NCI-H2081 treated with DMSO at 0.1 percent for 48 hours (cell line): ENCODE measurements at places on chromosomes 11 and 22.
A peak's percentile ranks its signal among the peaks of the same experiment; 100 is the strongest.

DNA sequence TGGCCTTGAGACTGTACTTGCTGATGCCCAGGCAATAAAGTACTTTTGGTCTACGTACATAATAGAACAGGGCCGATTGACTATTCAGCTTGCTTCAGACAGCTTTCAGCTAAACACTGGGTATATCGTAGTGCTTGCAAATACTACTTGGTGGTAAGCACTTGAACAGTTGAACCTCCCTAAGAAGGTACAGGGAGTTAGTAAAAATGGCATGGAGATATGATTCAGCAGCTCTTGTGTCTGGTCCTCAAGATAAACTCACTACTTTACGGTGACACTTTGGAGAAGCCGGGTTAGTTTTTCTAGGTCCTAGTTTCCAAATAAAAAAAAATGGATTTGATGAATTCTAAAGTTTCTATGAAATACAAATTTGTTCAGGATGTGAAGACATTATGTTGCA is 7.3 kb downstream of the CCDC117 start:
- no peak for DNase-seq

DNA sequence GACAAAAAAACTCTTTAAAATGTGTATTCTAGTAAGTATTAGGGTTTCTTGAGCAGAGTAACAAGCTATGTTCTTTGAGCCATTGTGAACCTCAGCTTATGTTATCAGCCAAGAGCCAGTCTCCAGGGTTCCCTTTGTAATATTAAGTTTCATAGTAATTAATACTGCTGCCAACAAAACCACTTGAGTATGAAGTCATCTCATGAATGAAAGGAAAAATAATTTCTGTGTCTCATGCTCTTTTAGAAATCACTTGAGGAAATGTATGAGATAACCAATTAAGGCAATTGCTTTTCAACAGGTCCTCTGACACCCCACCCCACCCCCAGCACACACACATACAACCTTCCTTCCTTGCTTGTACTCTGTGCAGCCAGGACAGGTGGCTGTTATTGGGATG is 59.9 kb downstream of the BBOX1 start:
- no peak for DNase-seq

DNA sequence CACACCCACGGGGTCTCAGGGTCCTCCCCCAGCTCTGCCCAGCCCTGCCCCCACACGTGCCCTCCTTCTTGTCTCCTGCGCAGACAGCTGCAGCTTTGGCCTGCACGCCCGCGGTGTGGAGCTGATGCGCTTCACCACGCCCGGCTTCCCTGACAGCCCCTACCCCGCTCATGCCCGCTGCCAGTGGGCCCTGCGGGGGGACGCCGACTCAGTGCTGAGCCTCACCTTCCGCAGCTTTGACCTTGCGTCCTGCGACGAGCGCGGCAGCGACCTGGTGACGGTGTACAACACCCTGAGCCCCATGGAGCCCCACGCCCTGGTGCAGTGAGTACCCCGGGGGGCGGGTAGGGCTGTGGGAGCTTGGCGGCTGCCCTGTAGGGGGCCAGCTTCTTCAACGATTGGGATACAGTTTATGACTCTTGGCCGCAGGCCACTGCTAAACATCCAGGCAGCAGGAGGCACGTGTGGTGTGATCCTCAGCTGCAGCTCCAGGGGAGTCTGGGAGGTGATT is 30.8 kb downstream of the ST14 start:
- no peak for DNase-seq

GRCh38 chr11:75597636-75598035 is 35.6 kb downstream of the SERPINH1 start:
- no peak for DNase-seq

DNA sequence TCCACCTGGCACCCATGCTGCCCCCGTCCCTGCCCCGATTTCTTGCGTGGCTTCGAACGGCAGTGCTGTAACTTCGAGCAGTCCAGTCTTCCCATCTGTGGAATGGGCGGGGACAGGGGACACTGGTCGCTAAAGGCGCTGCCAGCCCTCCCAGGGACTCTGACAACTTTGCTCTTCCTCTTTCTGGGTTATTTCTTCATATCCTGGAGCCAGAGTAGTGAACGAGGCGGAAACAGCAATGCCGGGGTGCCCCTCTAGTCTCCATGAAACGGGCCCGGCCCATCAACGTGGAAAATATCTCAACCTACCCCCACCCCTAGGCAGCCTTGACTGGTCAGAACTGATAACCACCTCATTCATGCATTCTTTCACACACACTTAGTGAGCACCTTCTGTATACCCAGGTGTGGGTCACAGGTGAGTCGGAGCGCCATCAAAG is 42.8 kb downstream of the TRIOBP start:
- no peak for DNase-seq

GRCh38 chr22:25167082-25167481 is 32.6 kb upstream of the CRYBB3 start:
- no peak for DNase-seq

- DNase-seq, result no peak
Observed at GRCh38 chr11:67278135-67278938, 10.8 kb upstream of the ANKRD13D start.

DNA sequence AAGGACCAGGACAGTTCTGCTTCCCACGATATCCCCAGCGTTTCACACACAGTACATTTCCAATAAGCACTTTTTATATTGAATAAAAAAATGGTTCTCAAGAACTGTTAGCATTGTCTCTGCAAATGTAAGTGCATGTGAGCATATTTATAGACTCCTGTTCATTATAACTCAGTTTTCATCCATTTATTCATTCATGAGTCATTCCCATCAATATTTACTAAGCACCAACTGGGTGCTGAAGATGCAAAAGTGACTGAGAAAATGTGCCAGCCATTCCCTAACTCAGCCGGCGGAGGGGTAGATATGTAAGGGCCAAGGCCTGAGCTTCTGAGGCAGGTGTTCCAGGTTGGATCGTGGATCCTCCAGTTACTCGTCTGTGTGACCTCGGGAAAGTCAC is 64.8 kb downstream of the CACNG2 start:
- no peak for DNase-seq

DNA sequence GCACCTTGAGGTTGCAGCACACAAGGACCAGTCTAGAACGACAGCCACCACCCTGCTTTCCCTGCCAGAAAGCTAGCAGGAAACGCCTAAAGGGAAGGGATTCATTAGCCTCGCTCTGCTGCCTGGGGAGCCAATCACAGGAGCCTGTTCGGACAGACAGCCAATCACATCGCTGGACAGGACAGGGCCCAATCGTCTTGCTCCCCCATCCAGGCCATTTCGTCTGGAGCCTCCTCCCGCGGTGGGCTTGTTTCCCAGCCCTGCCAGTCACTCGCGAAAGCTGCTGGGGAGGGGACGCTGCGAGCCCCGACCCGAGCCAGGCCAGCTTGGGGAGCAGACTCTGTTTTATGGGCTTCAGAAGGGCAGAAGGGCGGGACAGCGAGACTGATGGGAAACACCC is 79.8 kb upstream of the NCAM1 start:
- peak; percentile 94 for DNase-seq

DNA sequence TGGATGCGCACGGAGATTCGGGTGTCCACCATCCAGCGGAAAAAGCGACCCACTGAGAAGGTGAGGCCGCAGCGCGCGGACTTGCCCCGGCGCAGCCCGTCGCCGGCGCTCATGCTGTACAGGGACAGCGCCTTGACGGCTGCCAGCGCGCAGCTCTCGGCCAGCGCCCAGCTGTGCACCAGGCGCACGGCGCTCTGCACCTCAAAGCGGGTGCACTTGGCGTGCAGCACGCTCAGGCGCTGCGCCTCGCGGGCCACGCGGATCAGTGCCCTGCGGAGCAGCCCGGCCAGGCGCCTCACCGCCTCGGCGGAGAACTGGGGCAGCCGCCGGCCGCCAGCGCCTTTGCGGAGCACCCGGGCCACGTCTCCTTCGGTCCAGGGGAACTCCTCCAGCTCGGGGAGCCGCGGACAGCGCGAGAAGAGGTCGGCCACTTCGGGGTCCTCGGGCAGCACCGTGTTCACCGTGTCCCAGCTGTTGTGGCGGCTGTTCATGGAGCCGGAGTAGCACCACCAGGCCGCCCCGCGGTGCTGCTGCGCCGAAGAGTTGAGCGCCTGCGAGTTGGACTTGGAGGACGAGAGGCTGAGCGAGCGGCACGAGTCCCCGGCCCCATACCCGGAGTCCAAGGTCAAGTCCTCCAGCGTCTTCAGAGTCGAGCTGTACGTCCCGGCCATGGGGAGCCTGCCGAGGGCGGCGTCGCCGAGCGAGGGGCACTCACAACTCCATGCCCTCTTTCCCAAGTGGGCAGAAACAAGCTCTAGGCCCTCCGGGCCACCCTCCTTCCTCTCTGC is 703 bp downstream of the ABTB2 start:
- no peak for DNase-seq

- no peak for DNase-seq
Observed at GRCh38 chr22:20957683-20958431, 9.2 kb upstream of the AIFM3 start.

DNA sequence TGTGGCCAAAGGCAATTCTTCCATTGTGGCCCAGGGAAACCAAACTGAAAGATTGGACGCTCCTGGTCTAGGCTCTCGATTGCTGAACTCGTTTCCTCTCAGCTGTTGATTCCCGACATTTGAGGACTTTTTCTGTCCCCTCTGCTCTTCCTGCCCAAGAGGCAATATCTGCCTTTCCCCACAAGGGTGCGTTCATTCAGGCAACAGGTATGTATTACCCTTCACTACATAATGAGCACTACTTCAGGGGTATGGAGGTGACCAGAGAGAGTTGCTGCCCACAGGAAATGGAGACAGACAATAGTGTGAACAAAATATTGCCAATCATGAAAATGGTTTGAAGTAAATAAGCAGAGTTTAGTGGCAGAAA is 8.2 kb downstream of the PTH start:
- DNase-seq, result no peak

GRCh38 chr22:49286181-49286760 is 541.4 kb downstream of the BRD1 start:
- no peak for DNase-seq

DNA sequence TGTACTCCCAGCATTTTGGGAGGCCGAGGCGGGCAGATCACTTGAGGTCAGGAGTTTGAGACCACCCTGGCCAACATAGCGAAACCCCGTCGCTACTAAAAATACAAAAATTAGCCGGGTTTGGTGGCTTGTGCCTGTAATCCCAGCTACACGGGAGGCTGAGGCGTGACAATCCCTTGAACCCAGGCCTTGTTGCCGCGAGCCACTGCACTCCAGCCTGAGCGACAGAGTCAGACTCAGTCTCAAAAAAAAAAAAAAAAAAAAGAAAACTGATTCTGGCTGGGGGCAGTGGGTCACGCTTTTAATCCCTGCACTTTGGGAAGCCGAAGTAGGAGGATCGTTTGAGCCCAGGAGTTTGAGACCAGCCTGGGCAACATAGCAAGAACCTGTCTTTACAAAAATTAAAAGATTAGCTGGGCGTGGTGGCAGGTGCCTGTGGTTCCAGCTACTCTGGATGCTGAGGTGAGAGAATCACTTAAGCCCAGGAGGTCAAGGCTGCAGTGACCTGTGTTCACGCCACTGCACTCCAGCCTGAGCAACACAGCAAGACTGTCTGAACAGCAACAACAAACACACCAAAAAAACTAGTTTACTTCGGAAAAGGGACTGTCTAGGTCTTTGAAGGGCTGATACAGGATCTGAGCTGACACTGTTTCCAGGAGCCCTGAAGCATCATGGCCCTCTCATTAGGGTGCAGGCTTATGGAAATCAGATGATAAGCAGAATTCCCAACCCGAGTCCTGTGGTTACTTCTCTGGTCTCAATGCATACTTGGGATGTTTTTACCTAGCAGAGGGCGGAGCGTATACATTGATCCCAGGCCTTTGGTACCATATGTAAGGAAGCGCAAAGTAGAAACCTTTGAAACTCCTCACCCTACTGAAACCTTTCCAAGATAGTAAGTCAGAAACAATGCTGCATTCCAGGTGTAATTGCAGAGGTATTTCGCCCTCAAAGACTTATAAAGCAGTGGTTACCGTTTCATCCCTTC is 1.8 kb upstream of the CHKB start:
- DNase-seq, result no peak

DNA sequence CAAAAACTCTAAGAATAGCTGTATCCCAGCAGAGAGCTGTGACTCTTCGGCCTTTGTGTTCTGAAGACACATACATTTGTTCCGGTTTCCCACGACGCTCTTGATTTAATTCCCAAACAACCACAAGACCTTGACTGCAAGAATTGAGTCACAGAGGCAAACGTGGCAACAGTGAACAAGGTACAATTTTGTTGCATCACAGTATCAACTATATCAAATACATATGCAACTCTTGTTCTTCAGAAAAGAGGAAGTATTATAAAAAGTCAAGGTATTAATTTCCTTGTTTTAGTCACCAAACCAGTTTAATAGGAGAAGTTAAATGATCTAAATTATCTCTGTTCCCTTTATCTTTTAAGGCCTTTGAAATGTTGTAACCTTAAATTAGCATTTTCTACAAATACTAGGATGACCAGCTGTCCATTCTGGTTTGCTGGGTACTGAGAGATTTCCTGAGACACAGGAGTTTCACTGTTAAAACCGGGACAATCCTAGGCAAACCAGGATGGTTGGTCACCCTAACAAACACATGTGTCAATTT is 11.1 kb downstream of the HPS5 start:
- DNase-seq, result no peak

- no peak for DNase-seq
Observed at GRCh38 chr11:111494040-111494439, 18.1 kb downstream of the BTG4 start.

GRCh38 chr22:35316751-35317150 is 17.1 kb downstream of the TOM1 start:
- no peak for DNase-seq

DNA sequence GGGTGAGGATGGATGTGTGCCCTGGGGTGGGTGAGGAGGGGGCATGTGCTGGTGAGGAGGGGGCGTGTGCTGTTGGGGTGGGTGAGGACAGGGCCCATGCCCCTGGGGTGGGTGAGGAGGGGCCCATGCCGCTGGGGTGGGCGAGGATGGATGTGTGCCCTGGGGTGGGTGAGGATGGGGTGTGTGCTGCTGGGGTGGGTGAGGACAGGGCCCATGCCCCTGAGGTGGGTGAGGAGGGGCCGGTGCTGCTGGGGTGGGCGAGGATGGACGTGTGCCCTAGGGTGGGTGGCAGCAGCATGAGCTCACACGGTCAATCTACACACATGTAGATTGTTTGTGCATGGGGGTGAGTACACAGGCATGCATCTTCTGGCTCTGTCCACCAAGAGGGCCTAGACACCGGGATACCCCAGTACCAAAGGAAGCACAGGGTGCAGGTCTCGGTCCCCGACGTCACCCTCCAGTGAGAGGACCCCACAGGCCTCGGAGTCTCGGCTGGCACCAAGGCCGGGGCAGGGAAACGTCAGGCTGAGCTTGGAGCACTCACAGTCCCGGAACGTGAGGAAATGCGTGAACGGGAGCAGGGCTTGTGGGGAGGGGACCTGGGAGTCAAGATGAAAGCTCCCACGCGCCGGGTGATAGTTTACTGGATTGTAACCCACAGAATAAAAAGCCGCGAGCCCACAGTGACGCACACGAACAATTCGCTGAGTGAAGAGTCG is 37.4 kb upstream of the TOLLIP start:
- no peak for DNase-seq
